ENCODE measurements at places on chromosomes 3 and 15.
A peak's percentile ranks its signal among the peaks of the same experiment; 100 is the strongest.

GRCh38 chr3:52444860-52445793, at the start of gene SEMA3G:
Gene SEMA3G (minus strand): TSS chr3:52445103. CDS start chr3:52445027, 76 bp downstream.
- DNase-seq = peak; percentile 40

DNA sequence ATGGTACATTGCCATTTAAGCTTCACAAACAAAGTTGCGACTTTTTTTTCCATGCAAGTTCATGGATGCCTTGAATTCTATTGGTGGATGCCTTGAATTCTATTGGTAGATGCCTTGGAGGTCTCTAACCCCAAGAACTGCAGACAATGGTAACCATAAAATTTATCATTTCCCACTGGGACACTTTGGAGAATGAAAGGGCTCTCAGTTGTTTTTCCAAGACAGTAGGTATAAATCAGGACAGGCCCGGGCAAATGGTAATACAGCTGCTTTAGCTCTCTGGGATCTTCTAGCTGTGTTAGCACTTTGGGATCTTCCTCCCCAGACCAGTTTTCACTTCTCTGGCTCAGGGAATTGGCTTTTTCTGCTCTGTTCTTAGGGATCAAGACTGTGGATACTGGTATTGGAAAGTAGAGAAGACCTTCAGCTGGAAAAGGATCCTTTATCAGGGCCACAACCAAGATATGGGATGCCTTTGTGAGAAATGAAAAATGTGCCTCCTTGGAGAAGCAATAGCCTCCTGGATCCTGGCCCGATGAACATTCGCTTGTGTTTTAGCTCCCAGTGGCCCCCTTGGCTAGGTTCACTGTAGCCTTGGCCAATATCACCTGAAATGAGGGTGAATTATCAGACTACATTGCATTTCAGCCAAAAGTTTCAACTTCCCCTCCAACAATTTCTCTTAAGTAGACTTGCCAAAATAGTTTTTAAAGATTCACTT, 8.3 kb downstream of the LRRC3B start:
- no peak for DNase-seq

DNA sequence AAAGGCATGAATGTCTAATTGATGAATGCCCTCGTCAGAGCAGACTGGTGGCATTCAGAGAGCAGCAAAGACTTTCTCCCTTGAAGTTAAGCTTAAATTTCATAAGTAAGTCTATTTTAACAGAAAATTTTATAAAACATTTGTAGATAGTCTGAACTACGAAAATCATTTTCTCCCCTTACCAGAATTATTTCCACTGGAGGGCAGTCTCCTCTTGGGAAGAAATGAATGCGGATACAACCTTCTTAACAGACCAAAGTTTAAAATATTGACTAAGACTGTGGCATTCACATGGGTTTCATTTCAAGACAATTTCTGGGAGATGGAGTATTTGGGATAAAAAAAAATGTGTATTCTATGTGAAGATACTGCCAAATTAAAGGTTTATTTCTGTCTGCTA, 669.0 kb downstream of the FHIT start:
- DNase-seq = peak; percentile 7

DNA sequence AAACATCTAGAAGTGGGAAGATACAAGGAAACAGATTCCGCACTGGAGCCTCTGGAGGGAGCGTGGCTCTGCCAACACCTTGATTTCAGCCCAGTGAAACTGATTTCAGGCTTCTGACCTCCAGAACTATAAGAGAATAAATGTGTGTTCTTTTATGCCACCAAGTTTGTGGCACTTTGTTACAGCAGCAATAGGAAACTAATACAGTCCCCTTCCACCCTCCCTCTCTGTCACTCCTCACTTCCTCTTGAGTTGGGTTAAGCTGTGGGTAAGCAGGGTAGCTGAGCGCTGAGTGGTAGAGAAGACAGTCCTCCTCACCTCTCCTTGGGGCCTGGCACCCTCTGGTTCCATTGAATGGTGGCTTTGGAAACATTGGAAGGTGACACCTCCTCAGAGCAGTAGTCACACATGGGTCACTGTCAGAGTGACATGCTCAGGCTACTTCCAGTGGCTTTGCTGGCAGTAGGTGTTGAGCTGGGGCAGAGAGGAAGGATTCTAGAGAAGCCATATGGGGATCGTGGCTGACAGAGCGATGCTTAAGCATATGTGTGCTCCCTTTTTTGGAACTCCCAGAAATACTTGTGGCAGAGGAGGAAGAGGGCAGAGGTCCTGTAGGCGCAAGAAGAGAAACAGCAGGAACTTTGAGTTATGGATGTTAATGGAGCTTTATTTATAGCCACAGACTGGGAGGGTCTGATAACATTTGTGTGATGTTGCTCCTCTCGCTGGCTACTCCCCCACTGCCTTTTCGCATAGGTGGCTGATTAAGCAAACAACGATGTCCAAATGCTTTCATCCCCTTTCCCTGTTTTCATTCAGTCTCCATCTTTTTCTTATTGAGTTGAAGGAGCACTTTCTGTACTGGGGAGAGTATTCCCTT, 14.8 kb upstream of the HCN4 start:
- no peak for DNase-seq

DNA sequence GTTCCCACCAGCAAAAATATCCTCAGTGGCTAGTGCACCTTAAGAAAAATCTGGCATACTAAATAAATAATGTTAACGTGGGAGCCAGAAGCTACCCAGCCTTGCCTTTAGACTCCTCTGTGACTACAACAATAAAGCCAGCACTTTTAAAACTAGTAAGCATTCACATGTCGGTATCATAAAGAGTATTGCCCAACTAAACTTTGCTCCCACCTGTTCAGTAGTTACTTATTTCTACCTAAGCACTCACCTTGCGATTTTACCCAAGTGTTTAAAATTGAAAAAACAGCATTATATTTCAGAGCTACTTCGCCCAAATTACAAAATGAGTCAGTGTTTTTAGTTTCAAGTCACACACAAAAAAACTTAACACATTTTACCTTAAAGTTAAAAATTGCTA, 12.8 kb downstream of the ALDH1L1 start:
- DNase-seq = no peak
